ENCODE measurements at places on chromosomes 5 and 9. TPM values are rescaled to one million over a fixed set of nuclear protein-coding genes. Genes with fewer than 3 reads are reported as not detected.

- no peak for DNase-seq
Observed at GRCh38 chr5:74469234-74469994, 171.1 kb downstream of the ENC1 start.

GRCh38 chr5:88889189-88890069, 6.4 kb upstream of the MEF2C start:
- no peak for DNase-seq

ESM1 gene
- total RNA-seq, result not detected

HMMR gene
- total RNA-seq, result 0.74 TPM
